ENCODE measurements at places on chromosomes 6 and 20.

GRCh38 chr6:50087231-50087954 is 37.7 kb upstream of the DEFB112 start:
- DNase-seq, result no peak

DNA sequence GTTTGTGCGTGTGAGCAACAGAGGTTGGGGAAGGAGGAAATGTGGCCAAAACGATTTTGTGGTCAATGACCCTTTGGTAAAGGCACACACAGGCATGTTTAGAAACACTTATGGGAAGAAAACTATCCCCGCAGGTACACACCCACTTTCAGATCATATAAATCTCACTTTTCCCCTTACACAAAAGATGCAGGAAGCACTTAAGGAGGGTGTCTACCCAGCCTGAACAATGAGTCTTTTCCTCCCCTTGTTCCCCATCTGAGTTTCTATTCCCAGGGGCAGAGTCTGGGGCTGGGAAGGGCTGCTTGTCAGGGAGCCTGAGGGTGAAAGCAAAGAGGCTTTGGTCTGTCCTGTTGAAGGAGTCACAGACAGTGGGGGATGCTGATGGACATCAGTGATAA is 193.2 kb upstream of the SALL4 start:
- no peak for DNase-seq

GRCh38 chr6:33836806-33837469 is 33.1 kb upstream of the MLN start:
- no peak for DNase-seq

- DNase-seq, result no peak
These were observed 243.4 kb downstream of the TRDN start for GRCh38 chr6:123393331-123393730.

- no peak for DNase-seq
These were observed 15.4 kb upstream of the IER3 start for GRCh38 chr6:30759575-30760239.

DNA sequence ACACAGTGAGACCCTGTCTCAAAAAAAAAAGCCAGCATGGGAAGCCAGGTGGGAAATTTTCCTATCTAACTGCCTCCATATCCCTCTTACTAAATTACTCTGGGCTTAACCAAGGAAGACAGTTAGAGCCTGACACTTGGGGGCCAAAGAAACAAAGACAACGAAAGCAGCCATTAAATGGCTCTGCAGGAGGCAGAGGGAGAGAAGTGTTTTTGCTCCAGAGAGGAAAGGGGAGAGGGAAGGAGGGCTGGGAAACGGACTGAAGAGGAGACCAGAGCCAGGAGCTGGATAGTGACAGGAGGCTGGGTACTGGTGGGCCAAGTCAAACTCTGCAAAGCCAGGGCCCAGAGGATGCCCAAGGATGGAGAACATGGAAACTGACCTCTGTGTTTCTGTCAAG is 10.7 kb upstream of the TGIF2 start:
- DNase-seq, result no peak

DNA sequence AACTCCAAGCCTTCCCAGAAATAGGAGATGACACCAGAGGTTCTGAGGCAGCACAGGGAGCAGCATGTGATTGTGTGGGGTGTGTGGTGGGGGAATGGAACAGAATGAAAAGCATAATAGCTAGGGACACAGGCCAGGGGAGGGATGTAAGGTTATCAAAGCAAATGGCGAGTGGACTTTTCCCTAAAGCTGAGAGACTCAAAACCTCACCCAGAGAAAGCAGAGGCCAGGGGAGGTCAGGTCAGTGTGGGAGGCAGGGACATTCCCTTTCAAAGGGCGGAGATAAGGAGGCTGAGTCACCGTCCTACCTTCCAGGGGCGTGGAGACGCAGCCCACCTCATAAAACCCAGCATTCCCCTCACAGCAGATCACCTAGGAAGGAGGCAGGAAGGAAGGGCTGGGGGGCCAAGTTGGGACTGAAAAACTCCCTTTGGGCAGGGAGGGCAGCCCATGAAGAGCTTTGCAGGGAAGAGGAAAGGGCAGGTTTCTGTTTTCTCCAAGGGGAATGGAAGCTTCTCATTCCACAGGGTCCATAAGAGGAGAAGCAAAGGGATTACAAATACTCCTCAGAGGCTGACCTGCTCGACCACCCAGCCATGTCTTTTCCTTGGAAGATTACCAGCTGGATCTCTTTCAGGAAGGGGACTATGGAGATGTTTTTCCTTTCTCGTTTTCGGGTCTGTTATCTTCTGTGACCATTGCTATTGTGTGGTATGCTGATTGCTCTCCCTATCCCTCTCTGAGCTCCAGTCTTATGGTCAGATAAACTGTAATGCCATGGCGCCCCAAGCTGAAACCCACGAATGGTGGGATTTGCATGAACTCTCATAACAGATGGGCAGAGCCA is 9.6 kb upstream of the LY6G5C start:
- no peak for DNase-seq

DNA sequence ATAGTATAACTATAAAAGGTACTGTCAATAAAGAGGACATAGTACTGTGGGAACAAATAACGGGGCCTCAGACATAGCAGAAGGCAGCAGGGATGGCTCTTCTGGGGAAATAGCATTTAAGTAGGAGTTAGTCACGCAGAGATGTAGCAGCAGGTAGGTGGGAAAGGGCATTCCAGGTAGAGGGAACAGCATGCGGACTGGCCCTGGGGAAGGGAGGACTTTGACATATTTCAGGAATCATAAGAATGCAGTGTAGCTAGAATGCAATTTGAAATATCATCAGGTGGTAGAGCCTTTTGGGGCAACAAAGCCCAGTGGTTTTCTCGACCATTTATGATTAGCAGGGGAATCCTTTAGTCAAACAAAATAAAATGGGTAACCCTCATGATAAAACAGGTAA is 191.1 kb downstream of the SLC24A3 start:
- DNase-seq, result no peak

DNA sequence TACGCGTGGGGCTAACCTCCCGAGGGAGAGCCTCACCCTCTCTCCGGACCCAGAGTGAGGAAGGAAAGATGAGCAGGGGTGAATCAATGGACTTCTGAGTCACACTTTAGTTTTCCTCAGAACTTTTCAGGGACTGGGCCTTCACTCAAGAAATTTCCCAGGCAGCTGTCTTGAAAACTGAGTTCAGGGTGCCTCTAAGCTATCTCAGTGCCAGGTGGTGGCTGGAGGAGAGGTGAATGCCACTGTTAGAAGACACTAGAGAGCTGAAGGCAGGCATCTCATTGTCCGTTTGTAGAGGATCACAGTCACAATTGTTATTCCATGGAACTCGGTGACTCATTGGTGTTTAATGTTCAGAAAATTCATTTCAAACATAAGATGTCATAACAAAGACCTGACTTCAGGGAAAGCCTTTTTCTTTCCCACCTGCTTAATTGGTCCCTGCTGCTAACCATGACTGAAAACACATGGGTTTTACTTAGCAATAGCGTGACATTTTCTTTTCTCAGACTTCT is 5.3 kb upstream of the SERPINB6 start:
- DNase-seq, result no peak

DNA sequence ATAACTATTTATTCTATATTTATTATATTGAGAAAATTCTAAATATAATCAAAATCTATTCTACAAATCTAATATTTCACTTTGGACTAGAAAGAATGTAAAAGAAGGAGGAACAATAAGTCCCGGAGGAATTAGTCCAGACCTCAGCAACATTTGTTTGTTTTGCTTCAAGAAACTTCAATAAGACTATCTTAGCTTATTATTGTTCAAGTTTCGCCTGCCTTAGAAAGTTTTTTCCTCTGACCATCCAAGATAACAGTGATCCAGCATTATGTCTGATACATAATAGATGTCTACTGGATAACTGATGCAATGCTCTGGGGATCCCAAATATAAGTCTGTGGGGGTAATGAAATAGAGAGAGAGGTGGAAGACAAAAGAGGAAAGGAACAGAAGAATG is 28.7 kb upstream of the NT5E start:
- DNase-seq, result no peak

DNA sequence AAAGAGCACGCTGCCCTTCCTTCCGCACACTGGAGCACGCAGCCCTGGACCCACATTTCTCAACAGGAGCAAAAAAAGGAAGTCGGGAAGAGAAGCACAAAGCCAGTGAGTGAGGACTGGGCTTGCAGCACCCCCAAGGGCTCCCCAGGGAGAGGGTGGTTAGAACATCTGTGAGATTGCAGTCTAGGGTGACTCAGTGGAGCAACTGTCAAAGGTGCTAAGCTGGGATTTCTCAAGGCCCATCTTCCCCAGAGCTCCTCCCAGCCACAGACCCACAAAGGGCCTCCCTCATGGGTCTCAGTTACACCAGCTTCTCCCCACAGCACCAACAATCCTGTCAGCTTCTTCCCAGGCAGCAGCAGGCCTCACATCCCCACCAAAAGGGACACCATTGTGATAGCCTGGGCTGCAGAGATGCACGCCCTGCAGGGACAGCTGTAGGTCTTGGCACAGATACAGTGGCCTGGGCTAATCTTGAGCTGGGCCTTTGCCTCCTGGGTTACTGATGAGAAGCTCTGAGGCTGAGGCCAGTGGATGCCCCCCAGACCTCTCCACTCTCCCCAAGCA is 39.6 kb upstream of the CD93 start:
- DNase-seq, result peak; percentile 29

DNA sequence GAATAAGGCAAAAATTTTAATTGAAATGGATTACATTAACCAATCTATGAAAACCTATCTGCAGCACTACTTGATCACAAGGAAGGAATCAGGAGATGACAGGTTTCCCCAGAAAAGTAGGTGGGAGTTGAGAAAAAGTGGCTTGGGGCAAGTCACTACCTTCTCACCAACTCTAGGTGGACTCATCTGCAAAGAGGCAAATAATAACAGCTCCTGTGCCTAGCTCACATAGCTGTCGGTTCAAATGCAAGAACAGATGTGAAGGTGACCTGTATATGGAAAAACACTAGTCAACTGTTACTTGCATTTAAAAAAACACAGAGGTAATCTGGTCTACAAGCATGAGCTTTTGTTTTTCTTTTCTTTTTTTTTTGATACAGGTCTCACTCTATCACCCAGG is 67.2 kb downstream of the POPDC3 start:
- no peak for DNase-seq

DNA sequence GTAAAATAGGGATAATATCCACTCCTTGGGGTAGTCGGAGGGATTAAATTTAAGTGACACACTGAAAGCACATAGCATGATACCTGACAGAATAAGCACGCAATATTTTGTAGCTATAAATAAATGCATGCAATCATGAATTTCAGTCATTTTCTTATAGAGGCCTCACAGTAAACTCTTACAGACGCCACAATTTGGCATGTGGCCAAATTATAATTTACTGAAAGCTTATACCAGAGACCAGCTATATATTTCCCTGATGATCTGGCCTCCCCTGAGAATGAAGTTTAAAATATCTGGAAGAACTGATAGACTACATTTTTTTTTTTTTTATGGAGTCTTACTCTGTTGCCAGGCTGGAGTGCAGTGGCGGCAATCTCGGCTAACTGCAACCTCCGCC is 40.9 kb downstream of the QRSL1 start:
- no peak for DNase-seq

- DNase-seq, result no peak
These were observed 2.1 kb downstream of the NFYA start for GRCh38 chr6:41074692-41075436.

GRCh38 chr6:91704531-91704930 is 1117.7 kb upstream of the MAP3K7 start:
- no peak for DNase-seq

DNA sequence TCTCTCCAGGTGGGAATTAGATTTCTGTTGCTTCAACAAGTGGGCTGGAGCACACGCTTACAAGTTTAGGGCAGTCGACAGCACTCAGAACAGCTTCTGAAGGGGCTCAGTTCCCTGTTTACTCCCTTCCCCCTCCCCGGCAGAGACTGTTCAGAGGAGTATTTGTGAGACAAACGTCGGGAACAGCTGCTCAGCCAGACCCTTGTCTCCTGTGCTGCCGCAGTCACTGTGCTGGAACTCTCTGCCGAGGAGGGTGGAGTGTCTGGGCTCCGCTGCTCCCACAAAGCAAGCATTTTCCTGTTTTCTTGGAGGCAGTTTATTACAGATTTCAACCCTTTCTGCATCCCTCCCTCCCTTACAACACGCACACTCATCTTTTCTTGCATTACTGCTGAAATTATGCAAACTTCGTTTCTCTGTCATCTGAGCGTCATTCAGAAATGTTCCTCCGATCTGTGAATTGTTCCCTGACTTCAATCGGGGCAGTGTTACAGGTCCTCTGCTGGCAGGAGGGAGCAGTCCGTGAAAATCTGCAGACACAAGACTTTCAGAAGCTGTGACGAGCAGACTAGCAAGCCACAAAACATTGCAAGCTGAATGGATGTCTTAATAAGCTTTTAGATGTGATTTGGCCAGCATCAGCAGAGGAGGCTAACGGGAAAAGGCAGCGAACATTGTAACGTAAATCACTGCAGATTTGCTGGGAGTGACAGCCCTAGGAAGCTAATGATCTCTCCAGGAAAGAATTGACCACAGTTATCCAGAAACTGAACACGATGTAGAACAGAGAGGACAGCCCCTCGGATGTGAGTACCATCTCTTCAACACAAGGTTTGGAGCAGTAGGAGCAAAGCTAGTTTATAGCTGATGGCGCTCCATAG is 76.2 kb downstream of the LYRM2 start:
- no peak for DNase-seq

DNA sequence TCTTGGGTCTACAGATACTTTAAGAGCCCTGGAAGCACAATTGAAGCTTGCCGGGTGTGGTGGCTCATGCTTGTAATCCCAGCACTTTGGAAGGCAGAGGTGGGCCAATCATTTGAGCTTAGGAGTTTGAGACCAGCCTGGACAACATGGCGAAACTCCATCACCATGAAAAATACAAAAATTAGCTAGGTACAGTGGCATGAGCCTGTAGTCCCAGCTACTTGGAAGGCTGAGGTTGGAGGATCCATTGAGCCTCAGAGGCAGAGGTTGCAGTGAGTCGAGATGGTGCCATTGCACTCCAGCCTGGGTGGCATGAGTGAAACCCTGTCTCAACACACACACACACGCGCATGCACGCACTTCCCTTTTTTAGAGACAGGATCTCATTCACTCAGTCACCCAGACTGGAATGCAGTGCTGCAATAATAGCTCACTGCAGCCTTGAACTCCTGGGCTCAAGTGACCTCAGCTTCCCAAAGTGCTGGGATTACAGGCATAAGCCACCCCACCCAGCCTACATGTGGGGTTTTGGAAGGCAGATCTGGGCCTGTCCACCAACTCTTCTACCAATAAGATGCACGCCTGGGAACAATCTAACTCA is 182.5 kb upstream of the JARID2 start:
- DNase-seq, result no peak

DNA sequence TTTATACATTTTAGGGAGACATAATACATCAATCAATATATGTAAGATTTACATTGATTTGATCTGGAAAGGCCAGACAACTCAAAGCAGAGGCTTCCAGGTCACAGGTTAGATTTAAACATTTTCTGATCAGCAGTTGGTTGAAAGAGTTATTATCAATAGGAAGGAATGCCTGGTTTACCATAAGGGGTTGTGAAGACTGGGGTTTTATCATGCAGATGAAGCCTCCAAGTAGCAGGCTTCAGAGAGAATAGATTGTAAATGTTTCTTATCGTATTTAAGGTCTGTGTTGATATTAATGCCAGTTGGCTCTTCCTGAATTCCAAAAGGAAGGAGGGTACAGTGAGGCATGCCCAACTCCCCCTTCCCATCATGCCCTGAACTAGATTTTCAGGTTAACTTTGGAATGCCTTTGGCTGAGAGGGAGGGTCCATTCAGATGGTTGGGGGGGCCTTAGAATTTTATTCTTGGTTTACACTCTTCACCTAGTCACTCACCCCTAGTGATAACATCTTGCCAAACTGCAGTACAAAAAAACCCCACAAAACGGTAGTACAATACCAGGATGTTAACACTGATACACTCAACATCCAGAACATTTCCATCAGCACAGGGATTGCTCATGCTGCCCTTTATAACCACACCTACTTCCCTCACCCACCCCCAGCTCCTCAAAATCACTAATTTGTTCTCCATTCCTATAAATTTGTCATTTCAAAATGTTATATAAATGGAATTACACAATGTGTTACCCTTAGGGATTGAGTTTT is 259.6 kb upstream of the PLN start:
- DNase-seq, result no peak

Data from CD8-positive, alpha-beta T cell (primary cell).